Lower leg skin (tissue), 4 donors: ENCODE measurements at places on chromosomes 2 and 18.

DNA sequence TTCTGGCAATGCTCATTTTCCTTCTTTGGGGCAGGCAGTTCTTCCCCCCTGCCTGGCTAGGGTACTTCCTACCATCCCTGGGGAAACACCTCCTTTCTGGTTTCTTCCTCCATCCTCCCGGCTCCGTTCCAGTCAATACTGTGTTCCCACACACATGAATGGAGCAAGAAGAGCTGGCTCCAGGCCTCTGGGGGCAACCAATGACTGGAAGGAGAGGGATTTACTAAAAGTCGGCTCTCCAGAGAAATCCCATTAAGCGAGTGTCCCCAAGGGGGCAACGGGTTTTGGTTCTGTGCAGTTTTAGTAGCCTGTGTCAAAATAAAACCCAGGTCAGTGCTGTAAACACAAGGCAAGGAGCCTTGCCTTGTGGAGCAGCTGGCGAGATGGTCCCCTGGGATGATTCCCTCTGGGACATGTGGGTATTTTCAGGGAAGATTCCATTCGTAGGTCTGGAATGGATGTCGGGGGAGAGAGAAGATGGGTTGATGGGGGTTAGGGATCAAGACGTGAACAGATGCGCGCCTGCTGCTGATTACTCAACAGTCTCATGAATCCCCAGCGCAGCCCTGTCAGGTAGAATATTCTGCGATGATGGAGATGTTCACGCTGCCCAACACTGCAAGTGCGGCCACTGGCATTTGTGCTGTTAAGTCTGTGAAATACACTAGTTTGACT is 32.0 kb downstream of the EMILIN2 start:
- no peak for DNase-seq

DNA sequence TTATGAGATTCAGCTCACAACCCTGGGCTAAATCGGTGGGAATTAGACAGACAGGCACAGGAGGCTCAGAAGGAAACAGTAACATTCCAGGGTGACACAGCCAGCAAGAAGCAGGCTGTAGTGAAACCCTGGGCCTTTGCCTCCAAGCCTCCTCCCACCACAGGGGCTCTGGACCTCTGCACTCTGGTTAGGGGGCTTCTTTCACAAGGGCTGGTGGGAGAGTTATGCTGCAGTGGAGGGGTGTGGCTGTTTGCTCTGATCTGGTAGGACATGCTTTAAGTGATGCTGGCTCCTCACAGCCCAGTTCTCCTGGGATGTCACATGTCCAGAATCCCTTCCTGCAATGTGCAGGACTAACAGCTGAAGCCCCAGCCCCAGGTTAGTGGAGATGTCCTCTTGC is 109.9 kb downstream of the TGFA start:
- no peak for DNase-seq

- no peak for DNase-seq
Measured at GRCh38 chr18:3604498-3605408, 154.8 kb downstream of the TGIF1 start.

GRCh38 chr2:152395103-152395502 is 60.1 kb downstream of the FMNL2 start:
- no peak for DNase-seq

DNA sequence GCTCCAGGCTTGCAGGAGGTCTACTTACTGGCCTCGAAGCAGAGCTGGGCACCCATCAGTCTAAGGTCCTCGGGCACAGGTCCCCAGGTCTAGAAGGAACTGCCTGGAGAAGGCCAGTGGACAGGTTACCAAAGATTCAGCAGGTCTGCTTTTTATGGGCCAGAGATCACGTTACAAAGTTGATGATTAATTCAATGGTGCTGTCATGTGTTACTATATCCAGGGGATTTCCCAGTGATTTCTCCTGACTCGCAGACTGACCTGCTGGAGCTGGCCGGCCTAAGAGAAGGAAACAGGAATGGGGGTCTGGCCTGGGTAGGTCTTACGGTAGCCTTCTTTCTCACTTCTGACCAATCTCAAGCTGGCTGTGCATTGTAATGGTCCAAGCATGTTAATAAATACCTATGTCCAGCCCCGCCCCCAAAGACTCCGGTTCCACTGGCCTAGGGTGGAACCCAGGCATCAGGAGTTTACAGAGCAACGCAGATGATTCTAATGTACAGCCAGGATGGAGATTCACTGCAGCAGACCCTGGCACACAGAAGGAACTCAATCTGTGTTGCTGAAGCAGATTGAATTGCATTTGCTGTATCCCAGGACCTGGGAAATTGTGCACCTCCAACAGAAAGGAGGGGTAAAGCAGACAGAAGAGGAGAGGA is at the start of gene NEURL3:
TSS of gene NEURL3 (minus strand) at position 127 of the 659 bp plus-strand sequence. CDS start at position 56, 71 bp downstream.
- DNase-seq, result peak; percentile 63

GRCh38 chr2:201182650-201183364 is at the start of gene CASP10:
Gene CASP10 (plus strand): TSS chr2:201183141. CDS start chr2:201185778, 2,637 bp downstream.
- DNase-seq, result no peak

GRCh38 chr2:23132823-23133595 is 252.0 kb upstream of the KLHL29 start:
- DNase-seq, result no peak

GRCh38 chr2:70816726-70817125 is 3.7 kb downstream of the CLEC4F start:
- no peak for DNase-seq

DNA sequence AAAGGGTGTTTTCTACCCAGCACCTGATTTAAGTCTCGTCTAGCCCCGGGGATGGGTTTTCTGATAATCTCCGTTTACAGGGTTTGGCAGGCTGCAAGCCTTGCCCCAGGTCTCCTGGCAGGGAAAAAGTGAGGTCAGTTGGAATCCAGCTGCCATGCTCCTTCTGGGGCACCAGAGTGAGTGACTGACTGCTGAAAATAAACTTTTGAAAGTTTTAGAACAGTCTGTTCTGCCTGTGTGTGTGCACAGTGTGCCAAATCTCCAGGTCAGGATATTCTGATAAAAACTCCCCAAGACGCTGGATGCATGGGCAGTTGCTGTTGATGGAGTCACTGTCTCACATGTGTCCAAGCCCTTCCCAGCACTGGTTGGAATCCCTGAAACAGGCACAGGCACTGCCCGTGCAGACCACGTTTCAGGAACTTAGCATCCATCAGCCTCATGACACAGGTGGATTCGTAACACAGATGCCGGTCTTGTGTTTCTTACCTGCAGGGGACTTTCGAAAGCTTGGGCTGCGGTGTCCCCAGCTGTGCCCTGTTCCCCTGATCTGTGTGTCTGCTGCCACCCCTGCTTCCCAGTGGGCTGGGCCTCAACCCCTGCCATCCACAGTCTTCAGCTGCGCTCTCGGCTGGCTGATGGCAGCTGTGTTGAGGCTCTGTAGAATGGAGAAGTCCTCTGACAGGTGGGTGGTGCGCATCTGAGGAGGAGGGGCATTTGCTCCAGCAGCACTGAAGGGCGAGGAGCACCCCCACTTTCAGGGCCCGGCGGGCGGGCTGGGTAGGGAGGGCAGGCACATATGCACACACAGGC is 65.0 kb downstream of the SH3RF3 start:
- peak; percentile 78 for DNase-seq

- DNase-seq, result no peak
Measured at GRCh38 chr18:11655606-11655932, 33.5 kb upstream of the GNAL start.
